Kidney epithelial cell (primary cell): ENCODE measurements at places on chromosomes 2 and 18. TPM values are rescaled to one million over a fixed set of nuclear protein-coding genes. Genes with fewer than 3 reads are reported as not detected.

DNA sequence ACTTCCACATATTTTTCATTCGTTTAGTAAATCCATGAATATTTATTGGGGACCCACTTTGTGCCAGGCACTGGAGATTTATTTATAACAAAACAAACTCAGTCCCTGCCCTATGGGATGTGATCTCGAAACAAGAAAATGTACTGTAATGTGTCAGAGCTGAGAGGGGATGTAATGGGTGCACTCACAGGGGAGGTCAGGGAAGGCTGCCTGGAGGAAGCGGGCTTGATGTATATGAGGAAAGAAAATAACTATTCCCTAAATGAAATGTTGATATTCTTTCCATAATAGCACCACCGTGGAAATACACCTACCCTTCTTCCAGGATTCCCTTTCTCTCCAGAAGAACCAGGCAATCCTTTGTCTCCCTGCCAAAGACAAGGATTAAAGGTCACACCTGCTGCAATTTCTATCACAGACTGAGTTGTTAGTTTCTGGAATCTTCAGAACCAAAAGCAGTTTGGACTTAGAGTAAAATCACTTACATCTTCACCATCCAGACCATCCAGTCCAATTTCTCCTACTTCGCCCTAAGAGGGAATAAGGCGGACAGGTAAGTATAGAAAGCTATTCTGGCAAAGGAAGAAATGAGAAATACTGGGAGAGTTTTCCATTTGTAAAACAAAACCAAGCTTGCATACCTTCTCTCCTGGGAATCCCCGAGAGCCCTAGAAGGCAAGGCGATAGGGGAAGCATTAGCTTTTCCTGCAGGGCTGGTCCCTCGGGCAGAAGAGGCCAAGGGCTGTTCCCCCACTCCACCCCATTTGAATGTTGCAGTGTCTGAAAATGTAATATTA is 55.0 kb downstream of the COL6A3 start:
- no peak for DNase-seq

- peak; percentile 7 for DNase-seq
These were observed 63.7 kb downstream of the COL4A3 start for GRCh38 chr2:227228061-227228667.

DNA sequence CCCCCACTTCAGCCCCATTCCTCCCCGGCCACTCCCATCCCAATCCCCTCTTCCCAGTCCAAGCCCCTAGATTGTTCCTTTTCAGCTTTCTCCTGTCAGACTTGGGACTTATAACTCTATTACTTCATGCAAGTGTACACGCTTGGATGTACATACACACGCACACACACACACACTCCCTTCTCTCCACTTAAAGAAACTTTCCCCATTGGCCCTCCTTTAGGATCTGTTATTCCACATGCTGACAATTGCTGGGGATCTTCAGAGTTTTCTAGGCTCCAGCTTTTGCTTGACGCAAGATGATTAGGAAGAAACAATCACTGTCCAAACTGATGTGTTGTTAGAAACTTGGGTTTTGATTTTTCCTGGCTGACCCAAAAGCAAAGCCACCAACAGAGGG is 75.4 kb downstream of the CDK15 start:
- no peak for DNase-seq

DNA sequence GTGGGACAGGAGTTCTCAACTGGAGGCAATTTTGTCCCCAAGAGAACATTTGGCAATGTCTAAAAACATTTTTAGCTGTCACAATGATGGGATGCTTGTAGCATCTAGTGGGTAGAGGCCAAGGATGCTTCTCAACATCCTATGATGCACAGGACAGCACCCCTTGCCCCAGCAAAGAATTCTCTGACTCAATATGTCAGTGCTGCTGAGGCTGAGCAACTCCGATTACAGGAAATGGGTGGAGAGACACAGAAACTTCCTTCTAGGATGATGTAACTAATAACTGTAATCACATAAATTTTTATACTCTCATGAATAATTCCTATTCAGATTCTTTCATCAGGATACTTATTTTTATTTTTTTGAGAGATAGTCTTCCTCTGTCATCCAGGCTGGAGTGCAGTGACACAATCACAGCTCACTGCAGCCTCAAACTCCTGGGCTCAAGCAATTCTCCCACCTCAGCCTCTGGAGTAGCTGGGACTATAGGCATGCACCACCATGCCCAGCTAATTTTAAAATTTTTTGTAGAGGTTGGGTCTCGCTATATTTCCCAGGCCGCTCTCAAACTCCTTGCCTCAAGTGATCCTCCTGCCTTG is 120.3 kb upstream of the ACAA2 start:
- no peak for DNase-seq

GRCh38 chr18:10153924-10154752 is 240.3 kb downstream of the VAPA start:
- no peak for DNase-seq

GRCh38 chr18:36769172-36769571 is 59.6 kb downstream of the TPGS2 start:
- no peak for DNase-seq

DNA sequence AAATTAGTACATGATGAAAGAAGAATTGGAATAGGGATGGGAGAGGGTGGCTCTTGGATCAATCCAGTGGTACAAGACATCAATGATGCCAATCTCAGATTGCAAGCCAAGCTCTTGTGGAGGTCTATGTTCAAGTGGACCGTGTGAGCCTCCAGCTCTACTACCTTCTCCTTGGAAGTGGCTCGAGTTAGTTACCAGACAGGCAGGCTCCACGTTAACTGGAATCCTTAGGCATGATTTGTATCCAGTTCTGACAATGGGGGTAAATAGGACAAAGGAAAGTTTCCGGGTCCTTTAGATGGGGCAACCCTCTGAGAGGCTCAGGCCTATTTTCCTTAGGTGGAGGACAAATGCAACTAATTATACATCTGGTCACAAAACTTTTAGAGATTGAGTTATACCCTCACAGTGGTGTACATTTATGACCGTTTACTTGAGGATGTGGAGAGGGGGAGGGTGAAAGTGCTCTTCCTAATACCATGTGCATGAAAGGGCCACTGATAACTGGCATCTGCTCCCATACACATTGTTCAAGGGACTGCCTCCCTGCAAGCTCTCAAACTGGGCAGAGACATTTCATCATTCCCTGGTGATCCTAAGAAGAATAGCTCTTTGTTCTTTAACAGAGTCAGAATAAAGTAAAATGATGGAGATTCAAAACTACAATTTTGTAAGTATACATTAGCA is 180.2 kb downstream of the SOCS6 start:
- no peak for DNase-seq

GRCh38 chr2:83340424-83340823 is 1118.7 kb downstream of the SUCLG1 start:
- no peak for DNase-seq

DNA sequence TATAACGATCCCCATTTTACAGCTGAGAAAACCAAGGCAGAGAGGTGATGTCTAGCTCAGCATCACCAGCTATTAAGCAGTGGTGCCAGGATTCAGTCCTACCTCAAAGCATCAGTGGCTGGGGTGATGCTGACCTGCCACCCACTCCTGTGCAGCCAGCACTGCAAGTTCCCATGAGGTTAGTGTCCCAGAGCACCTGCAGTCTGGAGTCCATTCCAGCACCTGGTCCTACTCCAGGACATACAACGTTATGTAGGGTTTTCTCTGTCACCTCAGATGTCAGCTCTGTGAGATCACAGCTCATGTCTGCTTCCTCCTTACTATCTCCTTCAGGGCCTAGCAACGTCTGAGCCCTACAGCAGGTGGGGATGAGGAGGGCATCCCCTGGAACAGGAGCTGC is 328.0 kb upstream of the HS6ST1 start:
- no peak for DNase-seq

DNA sequence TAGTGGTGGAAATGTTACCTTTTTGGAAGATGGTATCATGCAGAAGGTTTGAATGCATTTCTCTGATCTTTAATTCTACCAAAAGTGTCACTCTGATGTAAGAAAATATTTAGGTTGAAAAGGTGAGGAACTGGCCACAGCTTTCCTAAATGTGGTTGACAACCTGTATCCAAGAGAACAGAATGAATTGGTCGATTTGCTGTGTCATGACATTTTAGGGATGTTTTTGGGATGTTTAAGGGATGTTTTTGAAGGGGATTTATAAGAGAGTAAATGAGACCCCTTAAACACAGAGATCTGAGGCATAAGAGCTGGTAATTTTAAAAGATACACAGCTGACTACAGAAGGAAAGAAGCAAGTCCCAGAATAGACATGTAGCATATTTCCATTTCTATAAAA is 270.8 kb upstream of the EPAS1 start:
- no peak for DNase-seq

DNA sequence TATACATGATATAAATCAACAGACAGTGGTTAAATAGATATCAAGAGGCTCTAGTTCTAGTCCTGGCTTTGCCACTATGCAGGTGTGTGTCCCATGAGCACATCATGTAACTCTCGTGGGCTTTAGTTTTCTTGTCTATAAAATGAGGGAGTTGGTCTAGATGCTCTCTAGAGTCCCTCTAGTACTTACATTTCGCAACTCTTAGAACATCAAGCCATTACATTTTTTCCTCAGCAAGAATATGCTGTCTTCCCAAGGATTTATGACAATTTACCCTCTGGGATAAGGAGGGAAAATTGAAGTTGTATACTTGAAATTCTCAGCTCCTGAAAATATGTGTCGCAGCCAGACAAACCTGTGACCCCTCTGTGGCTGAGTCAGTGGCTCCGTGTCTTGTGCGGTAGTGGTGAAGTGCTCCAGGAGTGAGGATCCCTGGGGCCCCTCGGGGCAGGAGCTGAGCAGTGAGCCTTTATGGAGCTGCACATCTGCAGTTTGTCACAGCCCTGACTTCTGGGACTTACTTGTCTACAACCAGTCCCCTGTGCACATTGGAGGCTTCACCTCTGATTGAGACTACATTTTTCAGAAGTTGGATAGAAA is 6.8 kb downstream of the PKP4 start:
- DNase-seq = no peak

- DNase-seq = no peak
These were observed 132.3 kb upstream of the EPHA4 start for GRCh38 chr2:221704442-221704841.

DNA sequence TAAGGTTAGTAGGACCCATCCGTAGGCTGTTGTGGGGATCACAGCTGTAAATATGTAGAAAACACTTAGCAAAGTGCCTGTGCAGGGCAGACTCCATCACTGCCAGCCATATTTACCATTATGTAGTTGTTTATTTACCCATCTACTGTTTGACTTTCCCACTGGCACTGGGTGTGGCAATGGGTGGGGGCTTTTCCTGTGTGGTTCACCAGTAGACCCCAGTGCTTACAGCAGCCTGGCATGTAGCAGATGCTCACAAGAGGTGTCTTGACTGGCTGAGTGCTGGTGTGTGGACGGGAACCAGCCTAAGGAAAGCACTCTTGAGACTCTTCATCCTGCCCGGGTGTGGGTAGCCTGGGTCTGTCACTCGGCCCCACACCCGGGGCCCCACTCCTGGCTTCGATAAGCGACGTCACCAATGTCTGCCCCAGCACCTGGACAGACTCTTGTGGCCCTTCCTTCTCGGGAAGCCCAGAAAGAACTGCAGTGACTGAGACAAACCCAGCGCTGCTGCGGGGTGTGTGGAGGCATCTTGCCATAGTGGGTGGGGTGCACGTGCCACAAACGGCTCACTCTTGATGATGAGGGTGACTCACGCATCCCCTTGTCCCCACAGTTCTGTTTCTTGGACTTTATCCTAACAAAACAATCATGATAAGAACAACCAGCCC is 78.3 kb downstream of the HDAC4 start:
- DNase-seq = no peak

GRCh38 chr2:232658217-232658785 is 24.9 kb downstream of the EFHD1 start:
- no peak for DNase-seq

The RIT2 gene
- total RNA-seq = not detected in 2 replicates

The MROH2A gene
- not detected in 2 replicates for total RNA-seq

The GAL3ST2 gene
- total RNA-seq = not detected in 2 replicates

The HK2 gene
- total RNA-seq = 19.6 and 20.7 TPM in 2 replicates

The G6PC2 gene
- total RNA-seq = not detected in 2 replicates

The PRKCE gene
- 21.0 and 28.5 TPM in 2 replicates for total RNA-seq

The PLGLB2 gene
- total RNA-seq = 0.17 and 1.2 TPM in 2 replicates

The FRZB gene
- 0.17 TPM in 1 of 2 replicates, not detected in the other for total RNA-seq

The NEU2 gene
- not detected in 2 replicates for total RNA-seq
